ENCODE measurements at places on chromosomes 12 and 14.

DNA sequence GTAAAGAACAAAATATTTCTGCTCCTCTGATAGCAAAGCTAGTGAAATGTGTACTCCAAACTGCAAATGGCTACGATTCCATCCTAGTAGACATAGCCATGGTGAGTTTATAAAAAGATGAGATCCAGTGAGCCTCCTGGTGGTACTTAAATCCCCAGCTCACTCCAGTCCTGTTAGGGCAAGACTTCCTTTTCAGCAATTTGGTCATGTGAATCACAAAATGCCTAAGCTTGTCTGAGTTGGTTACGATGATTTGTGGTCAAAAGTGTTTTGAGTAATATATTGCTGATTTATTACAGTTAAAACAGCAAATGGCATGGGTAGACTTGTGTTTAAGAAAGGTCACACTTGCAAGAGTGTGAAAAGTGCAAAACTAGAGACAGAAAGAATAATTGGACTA, 102.7 kb upstream of the NAV3 start:
- no peak for DNase-seq

GRCh38 chr12:4203772-4204376, 69.7 kb upstream of the CCND2 start:
- DNase-seq: no peak

- no peak for DNase-seq
These were observed 943.0 kb downstream of the GALC start for GRCh38 chr14:87049950-87050349.

DNA sequence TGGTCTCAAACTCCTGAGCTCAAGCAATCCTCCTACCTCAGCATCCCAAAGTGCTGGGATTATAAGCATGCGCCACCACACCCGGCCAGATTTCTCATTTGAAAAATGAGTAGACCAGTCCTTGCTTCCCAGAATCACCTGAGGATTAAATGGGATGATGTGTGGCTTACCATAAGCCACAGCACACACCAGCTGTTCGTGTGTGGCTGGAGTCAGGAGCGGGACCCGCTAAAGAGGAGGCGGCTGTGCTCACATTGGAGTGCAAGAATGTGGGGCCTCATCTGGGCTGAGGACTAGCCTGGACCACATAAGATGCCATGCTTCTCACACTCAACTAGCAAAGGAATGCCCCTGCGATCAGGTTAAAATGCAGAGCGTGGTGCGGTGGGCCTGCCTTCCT, 6.7 kb upstream of the ALDH2 start:
- no peak for DNase-seq

DNA sequence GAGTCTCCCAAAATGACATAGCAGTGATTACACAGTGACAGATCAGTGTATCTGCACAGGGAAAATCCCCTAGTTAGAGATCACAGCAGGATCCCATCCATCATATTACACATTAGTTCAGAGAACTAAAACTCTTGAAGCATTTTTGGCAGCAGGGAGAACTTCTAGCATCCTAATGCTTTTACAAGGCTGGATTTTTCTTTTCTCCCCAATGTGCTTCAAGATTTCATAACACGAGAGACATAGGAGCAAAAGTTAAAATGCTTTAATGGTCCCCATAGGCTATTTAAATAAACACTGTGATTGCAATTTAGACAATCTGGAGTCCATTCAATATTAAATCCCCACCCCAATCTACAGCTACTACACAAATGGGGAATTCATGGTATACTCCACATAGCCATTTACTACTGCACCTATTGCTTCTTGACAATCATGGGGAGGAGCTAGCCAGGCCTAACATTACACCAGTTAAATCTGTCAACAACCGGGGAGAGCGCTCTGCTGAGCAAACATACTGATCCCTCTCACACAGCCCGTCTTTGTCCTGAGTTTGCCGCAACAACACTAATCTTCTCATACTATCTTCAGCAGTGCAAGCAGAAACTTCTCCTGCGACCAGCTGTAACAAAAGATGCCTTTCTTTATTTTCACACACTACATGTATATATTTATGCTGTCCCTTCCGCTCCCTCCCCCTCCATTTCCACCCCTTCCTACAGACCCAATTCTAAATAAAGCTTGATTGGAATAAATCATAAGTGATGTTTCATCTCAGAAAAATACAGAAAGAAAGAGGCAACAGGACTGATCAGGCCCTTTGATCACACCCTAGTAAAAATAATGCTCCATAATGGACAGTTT, 120.3 kb upstream of the SOX5 start:
- DNase-seq: no peak

- DNase-seq: no peak
These were observed 54.2 kb upstream of the GPATCH2L start for GRCh38 chr14:76097547-76097946.

DNA sequence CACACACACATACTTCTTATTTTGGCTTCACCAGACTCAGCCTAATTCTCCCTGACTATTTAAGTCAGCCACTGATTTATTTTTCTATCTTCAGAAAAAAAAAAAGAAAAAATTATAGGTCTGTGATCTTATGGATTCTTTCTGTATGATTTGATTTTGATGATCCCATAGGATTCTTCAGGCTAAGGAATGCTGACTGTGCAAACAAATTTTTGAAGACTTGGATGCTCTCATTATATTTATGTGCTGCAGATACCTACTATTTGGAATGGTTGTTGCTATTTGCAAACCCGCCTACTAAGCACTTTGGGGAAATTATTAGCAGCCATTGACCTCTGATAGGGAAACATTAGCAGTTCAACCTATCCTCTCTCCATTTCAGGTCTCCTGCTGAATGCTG, 4.0 kb upstream of the ANO4 start:
- DNase-seq: no peak

DNA sequence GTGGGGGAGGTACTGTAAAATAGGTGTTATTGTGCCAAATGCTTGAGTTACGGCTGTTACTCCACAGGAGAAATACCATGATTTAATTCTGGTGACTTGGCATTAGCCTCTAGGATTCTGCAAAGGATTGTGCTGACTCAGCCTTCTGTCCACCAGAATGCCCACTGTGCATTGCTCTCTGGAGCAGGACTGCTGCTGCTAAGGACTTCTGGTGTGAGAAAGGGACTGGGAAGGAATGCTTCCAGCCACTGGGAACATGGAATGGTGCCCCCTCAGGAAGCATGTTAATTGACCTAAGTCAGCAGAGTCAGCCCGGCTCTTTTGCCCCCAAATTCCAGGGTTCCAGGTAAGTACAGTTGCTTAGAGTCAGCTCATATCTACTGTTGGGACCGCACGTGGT, 32.9 kb downstream of the ZFHX2 start:
- no peak for DNase-seq

GRCh38 chr12:56880125-56880992, 53.8 kb downstream of the SDR9C7 start:
- DNase-seq: no peak

GRCh38 chr14:32941668-32942065, 3.0 kb downstream of the NPAS3 start:
- DNase-seq: no peak

DNA sequence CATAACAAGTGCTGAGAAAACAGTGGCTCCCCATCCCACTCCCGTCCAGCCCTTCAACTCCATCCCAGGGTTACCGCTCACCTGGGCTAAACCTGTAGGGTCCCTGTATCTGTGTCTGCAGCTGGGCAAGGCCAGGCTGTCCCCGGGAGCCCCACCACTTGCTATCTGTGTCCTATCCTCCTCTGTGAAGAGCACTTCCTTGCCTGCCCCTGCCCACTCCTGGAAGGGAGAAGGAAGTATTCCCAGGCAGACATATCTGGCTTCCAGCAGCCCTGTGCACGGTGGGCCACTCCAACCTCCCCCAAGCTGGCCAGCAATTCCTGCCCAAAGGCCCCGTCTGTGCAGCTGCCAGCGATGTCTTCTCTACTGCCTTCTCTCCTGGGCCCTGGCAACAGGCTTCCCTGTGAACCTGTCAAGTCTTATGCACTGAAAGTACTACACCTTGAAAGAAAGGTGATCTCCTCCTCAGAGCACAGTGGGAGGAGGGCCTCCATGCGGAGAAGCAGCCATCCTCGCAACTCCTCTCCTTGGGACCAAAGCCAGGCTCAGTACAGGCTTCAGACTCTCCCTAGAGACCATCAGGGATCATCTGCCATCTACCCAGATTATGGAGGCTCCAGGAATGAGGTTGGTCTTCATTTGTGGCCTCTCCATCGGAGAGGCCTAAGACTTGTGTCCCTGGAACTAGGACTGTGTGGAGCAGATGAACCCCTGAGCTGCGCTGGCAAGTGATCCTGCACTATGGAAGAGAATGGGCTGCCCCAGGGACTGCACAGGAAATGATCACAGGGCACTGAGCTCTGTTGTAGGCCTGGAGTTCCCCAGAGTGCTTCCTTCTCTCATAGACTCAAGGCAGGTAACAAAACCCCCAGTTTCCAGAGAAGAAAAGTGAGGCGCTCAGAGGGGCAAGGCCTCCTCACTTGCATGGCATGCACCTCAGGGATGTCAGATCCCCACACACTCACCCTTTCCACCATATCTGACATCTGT, 663.6 kb downstream of the BCL11B start:
- DNase-seq: no peak

- no peak for DNase-seq
These were observed 58.4 kb upstream of the STAC3 start for GRCh38 chr12:57309420-57309819.

DNA sequence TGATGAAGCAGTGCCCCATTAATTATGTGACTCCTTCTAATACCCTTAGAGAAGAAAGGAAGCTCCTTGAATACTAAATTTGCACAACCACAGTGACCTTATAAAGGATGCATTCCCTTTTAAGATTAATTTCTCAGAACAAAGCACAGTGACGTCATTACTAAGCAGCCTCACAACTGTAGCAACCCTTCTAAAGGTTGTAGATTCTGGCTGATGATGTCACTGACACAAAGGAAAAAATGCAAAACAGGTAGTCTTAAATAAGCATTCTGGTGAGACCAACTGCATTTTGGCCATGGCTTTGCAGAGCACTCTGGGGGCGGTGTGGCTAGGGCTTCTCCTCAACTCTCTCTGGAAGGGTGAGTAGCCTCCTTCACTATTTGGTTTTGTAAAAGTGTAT, 38.4 kb upstream of the OR4E1 start:
- no peak for DNase-seq

DNA sequence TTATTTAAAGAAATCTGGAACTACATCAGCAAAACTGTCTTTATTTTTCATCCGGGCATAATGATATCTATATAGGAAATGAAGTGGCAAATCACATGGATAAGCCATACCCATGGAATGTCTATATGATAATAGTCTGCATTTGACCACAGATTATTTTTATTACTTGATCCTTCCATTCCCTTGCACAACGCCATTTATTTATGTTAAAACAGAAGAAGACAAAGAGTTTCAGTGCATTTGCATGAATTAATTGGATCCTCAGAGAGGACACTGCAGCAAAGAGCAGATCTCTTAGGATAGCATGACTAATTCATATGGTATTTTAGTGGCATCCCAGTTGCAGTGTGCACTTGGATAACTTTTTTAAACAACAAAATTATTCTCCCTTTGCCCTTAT, 345.0 kb downstream of the CCDC91 start:
- no peak for DNase-seq

DNA sequence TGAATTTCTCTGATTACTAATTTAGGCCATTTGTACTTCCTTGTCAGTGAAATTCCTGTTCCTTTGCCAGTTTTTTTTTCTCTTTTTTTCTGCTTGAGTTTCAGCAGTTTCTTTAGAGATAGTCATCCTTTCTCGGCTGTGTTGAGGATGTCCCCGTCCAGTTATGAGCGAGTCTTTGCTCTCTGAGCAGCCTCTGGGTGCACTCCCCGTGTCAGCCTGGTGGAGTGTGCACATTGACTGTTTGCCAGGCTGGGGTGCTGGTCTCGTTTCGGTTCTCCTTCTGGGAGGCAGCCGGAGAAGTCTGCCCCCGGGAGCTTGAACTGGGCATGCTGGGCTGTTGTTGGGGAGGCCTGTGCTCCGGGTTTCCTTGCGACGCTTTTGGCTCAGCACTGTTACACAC, 3.0 kb downstream of the PACS2 start:
- DNase-seq: peak; percentile 27

DNA sequence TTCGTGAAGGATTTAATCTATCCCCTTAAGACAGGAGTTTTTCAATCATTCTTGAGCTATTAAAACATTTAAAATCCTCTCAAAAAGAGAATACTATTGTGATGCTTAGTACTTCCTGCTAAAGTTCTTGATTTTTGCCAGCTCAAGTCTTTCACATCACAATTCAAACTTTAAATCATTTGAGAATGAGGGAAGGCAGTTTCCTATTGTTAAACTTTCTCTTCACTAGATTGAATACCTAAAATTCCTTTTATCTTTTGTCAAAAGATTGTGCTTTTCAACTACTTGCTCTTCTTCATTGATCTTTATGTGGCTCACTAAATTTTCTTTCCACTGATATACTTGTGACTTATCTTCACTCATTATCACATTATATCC, 44.1 kb downstream of the ABCD2 start:
- no peak for DNase-seq

DNA sequence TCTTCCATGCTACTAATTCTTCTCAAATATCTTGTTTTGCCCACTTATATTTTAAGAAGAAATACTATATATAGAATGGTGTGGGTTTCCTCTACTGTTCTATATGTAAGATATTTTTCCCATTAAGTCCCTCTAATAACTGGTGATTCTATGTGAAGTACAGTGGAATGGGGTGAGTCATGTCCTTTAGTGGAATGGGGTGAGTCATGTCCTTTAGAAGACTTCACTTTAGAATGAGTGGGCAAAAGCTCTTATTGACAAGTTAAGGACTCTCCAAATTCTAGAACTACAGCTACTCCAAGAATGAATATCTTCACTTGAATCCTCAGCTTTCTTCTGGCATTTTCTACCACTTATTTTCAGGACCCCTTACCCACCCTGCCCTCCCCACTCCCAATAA, 349.9 kb downstream of the ETNK1 start:
- DNase-seq: no peak

GRCh38 chr12:101769865-101770264, 30.6 kb upstream of the SYCP3 start:
- DNase-seq: no peak

GRCh38 chr12:45572114-45572513, 157.4 kb upstream of the ARID2 start:
- no peak for DNase-seq

- DNase-seq: no peak
These were observed 202.6 kb downstream of the CRADD start for GRCh38 chr12:93879476-93880421.

GRCh38 chr12:57609781-57610553, 1.3 kb upstream of the ARHGEF25 start:
- DNase-seq: no peak

- DNase-seq: no peak
These were observed 155.9 kb downstream of the KCNH5 start for GRCh38 chr14:62889364-62889763.
